ENCODE measurements at places on chromosomes 7 and 10.

- DNase-seq, result no peak
These were observed 1456.7 kb downstream of the REEP3 start for GRCh38 chr10:64977915-64978314.

GRCh38 chr7:117384688-117385362 is 42.5 kb downstream of the ASZ1 start:
- DNase-seq, result no peak

GRCh38 chr10:42943025-42943818 is 133.6 kb upstream of the RET start:
- DNase-seq, result no peak

- no peak for DNase-seq
These were observed 742.3 kb upstream of the GALNT17 start for GRCh38 chr7:70389531-70390151.

Data from stimulated activated CD4-positive, alpha-beta T cell treated with anti-CD3 and anti-CD28 coated beads, TNF-alpha, amount 100 ng/mL, for 4 hours (primary cell).